ENCODE measurements at places on chromosomes 5 and 9.

DNA sequence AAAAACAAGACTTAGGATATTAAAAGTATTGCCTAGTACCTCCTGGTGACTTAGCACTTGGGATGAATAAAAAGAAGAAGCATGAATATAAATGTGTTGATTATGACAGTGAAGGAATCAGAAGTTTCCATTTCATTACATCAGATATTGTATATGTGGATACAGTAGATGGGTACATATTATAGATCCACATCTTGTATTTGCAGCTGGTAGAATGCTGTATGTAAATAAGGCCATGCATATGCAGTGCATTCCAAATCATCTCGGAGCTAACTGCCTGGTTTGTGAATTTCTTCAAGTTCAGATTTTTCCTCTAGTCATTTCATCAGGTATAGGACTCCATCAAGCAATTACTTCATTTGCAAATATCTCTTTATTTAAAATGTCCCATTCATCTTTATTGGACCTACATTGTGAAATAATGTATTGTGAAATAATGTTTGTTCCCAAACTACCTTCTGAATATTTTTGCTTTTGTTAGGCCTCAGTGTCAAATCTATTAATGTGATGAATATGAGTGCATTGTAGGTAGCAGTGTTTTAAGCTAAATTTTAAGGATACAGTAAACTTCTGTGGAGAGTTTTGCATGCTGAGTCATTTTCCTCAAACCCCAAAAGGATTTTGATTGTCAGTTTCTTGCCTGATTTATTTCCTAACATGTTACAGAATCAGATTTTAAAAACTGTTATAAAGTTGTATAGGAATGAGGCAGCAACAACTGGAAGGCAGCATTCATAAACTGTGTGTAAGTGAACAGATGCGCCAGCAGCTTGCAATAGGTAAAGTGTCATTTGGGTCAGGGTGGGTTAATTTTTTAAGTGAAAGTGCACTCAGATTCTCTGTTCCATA is 370.8 kb upstream of the RIOK2 start:
- DNase-seq, result no peak

GRCh38 chr5:32571128-32571527 is 14.2 kb upstream of the SUB1 start:
- DNase-seq, result no peak

DNA sequence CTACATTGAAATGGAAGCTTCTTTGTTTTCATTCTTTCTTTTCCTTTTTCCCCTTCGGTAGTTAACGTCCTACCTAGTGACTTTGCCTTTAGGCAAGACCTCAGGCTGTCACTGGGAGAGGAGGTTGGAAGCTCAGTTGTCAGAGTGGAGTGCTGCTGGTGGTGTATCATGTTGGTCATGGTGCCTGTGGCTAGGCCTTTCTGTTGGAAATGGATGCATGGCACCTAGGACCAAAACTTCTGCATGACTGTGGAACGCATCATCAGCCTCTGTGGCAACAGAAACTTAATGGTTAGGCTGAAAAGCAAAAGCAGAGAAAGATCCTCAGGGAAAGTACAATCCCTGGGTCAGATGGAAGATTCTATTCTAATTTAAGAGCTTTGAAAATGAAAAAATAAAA is 57.9 kb downstream of the OSTF1 start:
- no peak for DNase-seq

DNA sequence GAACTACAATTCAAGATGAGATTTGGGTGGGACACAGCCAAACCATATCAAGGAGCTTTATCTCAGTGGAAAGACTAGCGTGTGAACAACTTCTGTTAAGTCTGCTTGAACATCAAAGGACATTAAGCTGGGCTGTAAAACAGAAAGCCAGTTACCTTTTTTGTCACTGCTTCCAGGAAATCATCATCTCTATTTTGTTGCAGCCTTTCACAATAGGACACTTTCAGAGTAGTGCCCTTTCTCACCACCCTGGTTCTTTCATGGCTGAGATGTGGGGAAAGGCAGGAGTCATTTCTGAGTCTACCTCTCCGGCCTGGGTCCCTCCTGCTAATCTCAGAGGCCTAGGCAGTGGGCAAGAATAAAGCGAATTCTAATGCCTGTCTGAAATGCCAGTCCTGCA is 96.2 kb upstream of the PPP1R2B start:
- no peak for DNase-seq

GRCh38 chr9:72129271-72130156 is 19.7 kb upstream of the GDA start:
- DNase-seq, result no peak

GRCh38 chr5:32051796-32052195 is 122.3 kb downstream of the GOLPH3 start:
- DNase-seq, result no peak

- no peak for DNase-seq
Measured at GRCh38 chr9:16192403-16193017, 639.7 kb downstream of the CCDC171 start.

GRCh38 chr5:127011153-127011552 is 19.2 kb downstream of the MARCHF3 start:
- no peak for DNase-seq

GRCh38 chr5:39257554-39257953 is 38.2 kb upstream of the FYB1 start:
- no peak for DNase-seq

GRCh38 chr5:153746440-153746839 is 256.0 kb downstream of the GRIA1 start:
- DNase-seq, result no peak

- DNase-seq, result no peak
Measured at GRCh38 chr5:181163487-181164075, 16.2 kb downstream of the OR2V2 start.

GRCh38 chr9:22337261-22337660 is 109.4 kb upstream of the DMRTA1 start:
- no peak for DNase-seq

GRCh38 chr5:102341681-102342288 is 45.7 kb upstream of the SLCO4C1 start:
- DNase-seq, result no peak

- no peak for DNase-seq
Measured at GRCh38 chr5:73321757-73322436, 126.7 kb downstream of the FOXD1 start.

DNA sequence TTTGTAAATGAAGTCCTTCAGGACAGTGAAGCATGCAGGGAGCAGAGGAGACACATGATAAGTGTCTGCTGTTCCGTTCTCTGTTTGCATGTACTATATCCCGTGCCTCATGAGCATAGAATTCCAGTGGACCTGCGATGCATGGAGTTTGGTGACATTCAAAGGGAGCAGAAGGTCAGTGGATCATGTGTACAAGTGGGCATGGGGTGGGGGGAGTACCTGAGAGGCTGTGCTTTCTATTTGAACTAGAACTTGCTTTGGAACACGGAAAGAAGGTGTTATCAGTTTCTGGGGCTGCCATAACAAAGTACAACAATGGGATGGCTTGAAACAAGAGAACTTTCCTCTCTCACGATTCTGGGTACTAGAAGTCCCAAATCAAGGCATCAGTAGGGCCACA is 5.1 kb upstream of the CCNJL start:
- no peak for DNase-seq

- no peak for DNase-seq
Measured at GRCh38 chr9:91852801-91853347, 97.2 kb downstream of the ROR2 start.

DNA sequence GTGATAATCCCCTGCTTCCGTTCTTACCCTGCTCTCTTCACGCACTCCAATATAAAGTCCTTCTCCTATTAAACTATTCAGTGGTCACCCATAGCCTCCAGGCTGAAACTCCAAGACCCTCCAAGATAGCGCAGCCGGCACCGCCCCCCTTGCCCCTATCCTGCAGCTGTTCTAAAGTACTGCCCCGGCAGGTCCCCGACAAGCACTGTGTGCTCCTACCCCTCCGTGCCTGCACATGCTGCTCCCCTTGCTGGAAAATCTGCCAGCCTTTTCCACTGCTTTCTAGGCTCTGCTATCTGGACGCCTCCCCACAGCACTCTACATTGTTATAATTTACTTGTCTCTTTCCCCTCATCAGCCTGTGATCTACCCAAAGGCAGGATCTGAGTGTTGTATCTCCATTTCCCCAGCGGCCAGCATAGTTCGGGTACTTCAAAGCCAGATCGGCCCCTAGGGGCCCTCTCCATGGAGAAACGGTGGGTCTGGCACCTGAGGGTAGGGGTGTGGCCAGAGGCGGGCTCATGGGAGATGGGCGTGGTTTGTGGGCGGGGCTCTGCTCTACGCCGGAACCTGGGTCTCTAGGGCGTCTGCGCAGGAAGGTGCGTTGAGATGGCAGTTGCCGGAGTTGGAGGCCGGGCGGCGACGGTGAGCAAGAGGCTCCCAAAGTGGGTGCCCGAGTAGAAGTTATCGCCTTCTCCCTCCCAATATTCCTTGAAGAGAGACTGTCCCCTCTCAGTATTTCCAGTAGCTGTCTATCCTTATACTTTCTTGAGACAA is 83.5 kb upstream of the RUSC2 start:
- DNase-seq, result no peak

DNA sequence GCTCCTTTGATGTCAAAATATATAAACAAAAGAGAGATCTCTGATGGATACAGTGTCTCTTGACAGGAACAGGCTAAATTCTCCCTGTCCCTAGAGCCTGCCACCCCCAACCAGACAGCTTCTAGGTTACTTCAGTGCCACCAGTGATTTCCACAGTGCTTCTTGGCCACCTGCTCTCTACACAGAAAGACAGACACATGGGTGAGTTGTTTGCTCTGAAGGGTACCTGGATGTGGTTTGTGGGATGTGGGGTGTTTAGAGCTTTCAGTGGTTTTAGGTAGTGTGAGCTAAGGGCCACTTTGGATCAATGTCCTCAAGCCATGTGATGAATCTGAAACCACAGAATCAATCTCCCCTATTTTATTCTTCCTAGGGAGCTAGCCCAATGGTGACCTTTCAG is 125.4 kb downstream of the ANKRD18B start:
- no peak for DNase-seq

GRCh38 chr5:60700416-60700757 is 421 bp upstream of the DEPDC1B start:
- DNase-seq, result no peak

GRCh38 chr5:27171761-27172261 is 133.4 kb upstream of the CDH9 start:
- DNase-seq, result no peak

DNA sequence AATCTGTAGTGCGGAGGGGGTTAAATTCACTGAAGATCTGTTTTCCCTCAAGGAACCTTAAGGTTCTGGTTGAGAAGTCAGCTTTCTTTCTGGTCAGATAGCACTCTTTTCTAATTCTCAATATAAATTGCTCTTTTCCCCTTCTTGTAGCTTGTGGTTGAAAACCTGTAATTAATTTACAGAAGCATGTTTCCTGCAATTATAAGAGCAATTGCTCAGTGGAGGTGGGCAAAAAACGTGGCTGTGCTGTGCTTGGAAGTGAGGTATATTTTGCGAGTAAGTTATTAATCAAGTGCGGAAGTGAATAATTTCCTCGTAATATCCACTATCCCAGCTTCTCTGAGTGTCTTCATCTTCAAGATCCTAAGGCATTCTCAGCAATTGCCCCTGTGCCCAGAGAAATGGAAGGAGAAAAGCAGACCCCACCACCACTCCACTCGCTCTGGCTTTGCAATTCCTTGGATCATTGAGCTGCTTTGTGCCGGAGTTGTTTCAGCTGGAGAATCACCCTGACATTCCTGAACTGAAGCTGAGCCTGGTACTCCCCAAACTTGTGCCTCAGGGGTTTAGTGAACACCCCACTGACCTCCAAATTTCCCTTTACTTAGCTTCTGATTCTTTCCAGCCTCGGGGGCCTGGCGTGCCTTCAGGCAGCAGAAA is 140.6 kb downstream of the LRRC70 start:
- no peak for DNase-seq

DNA sequence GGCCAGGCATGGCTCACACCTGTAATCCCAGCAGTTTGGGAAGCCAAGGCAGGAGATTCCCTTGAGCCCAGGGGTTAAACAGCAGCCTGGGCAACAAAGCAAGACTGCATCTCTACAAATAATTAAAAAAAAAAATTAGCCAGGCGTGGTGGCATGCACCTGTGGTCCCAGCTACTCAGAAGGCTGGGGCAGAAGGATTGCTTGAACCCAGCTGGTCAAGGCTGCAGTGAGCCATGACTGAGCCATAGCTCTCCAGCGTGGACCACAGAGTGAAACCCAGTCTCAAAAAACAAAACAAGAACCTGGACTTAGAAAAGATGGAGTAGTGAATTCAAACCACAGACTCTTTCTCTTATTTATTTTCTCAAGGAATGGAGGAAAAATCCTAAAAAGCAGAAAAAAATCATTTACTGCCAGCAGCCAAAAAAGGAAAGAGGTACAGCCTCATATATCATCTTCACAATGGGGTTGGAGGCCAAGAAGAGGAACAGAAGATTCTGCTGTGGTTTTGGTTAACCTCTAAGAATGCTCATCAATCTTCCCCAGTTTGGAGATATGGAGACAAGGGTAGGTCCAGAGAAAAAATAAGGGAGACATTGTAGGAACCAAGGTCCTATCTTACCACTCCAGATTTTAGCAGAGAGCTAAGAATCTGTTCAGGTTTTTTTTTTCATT is 40.0 kb upstream of the MYO10 start:
- DNase-seq, result no peak

- no peak for DNase-seq
Measured at GRCh38 chr5:108615216-108615615, 132.5 kb upstream of the FER start.

DNA sequence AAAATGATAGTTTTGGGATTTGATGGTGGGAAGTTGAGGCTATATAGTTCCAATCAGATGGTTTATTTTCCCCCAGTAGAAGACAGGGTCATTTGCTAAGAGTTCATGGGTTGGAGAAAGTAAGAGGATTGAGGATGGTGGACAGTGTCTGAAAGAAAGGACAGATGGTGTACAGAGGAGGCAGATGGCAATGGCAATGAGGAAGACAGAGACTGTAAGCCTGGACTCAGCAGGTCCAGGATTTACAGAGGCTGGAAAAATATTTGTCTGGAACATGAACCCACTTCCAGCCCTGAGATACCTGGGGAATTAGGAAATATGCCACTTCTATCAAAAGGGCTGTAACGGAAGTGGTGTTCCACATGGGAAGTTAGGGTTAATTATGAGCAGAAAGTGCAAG is 84.5 kb downstream of the PCSK1 start:
- no peak for DNase-seq

- no peak for DNase-seq
Measured at GRCh38 chr9:109710830-109711229, 69.2 kb upstream of the PALM2AKAP2 start.

GRCh38 chr5:88509403-88509802 is 240.8 kb upstream of the TMEM161B start:
- no peak for DNase-seq

- DNase-seq, result no peak
Measured at GRCh38 chr9:96089452-96090085, 212.4 kb downstream of the HSD17B3 start.

GRCh38 chr9:5264219-5264595 is 33.0 kb downstream of the INSL4 start:
- DNase-seq, result no peak

DNA sequence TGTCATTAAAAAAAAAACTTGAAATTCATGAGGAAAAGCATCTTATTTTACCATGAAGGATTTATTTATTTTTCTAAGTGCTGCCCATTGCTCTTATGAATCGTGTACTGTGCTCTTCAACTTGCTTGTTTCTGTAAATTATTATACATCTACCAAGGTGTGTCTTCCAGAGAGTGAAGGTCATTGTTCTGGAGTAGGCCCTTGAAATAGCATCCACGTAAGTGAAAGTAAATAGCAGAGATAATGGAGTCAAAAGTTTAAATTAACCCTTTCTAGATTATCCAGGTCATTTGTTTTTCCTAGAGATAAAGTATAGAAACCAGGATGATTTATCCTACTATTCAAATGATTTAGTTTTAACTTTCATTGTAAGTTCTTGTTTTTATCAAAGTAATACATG is 473.1 kb downstream of the DIRAS2 start:
- no peak for DNase-seq
